ENCODE measurements at places on chromosomes 12 and 14.

- DNase-seq: no peak
These were observed 87.2 kb downstream of the DAAM1 start for GRCh38 chr14:59275668-59276067.

GRCh38 chr12:95789126-95790032, 1.2 kb downstream of the NTN4 start:
- no peak for DNase-seq

DNA sequence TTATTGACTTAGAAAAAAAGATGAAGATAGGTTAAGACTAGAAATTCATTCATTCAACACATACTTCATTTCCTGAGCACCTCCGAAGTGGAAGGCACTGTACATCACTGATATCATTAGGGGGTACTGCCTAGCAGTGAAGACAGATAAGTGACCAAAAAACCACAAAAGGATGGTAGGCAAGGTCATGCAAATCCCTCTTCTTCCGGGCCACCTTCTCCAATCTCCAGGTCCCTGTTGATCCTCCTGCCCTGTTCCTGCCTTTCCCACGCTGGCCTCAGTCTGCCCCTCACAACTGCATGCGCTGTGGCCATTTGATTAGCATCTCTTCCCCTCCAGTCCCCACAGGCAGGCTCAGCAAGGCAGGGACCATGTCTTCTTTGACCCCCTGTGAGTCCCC, 60.8 kb downstream of the SETD3 start:
- no peak for DNase-seq

- no peak for DNase-seq
These were observed 406.5 kb upstream of the RGS6 start for GRCh38 chr14:71525663-71526221.

DNA sequence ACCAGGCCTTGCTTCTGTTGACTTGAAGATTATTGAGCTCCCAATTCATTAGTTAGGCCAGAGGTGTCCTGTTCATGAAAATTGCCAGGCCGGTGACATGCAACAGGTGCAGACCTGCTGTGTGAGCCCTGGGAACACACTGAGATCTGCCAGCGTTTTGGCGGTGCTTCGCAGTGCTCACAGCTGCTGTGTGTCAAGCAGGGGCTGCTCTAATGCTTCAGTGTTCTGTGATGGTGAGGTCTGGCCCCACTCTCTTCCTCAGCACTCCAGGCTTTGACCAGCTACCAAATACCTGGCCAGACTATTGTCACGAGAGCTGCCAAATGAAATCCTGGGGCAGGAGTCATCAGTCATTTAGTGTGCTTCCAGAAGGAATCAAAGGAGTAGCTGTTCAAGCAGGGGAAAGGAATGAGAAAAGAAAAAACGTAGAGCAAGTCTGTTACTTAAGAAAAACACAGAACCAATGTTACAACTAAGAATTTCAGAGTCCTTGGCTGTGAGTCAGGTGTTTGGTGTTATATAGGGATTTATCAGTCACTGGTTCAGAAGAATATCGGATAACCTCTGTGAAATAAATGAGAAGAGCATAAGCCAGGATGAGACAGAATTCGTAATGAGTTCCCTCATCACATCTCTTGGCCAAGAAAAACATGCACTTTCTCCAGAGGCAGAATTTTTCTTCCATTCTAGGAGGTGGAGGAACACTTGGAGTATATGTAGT, 150.8 kb downstream of the FBXL14 start:
- DNase-seq: no peak

GRCh38 chr12:52871291-52872039, 22.7 kb upstream of the KRT78 start:
- no peak for DNase-seq

- no peak for DNase-seq
These were observed 138.7 kb downstream of the TTC7B start for GRCh38 chr14:90677484-90678050.

GRCh38 chr12:116642106-116642505, 82.9 kb downstream of the MAP1LC3B2 start:
- no peak for DNase-seq

DNA sequence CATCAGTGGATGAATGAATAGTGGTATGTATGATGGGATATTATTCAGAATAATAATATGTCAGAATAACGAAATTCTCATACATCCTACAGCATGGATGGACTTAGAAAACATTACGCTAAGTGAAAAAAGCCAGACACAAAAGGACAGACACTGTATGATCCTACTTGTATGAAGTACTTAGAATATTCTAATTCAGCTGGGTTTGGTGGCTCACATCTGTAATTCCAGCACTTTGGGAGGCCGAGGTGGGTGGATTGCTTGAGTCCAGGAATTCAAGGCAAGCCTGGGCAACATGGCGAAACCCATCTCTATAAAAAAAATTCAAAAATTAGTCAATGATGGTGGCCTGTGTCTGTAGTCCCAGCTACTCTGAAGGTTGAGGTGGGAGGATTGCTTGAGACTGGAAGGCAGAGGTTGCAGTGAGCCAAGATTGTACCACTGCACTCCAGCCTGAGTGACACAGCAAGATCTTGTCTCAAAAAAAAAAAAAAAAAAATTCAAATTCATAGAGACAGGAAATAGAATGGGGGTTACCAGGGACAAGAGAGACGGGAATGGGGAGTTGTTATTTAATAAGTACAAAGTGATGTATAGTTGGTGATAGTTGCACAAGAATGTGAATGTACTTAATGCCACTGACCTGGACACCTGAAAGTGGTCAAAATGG, 132.3 kb downstream of the CHST11 start:
- no peak for DNase-seq

- DNase-seq: no peak
These were observed 29.3 kb upstream of the CPNE8 start for GRCh38 chr12:38934686-38935085.

DNA sequence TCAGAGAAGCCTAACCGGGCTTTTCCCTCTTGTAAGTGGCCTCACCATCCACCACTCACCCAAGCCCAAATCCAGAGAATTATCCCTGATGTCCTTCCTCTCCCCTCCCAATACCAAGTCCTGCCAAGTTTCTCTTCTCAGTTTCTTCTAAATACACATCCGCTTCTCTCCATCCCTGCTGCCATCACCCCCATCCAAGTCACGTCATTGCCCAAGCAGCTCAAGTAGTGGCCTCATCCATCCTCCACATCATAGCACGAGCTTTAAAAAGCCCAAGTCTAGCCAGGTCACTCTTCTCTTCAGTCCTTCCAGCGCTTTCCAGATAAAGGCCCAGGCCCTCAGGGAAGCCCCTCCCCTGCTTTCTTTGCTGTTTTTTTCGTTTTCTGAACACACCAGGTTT, 25.4 kb downstream of the IL31 start:
- DNase-seq: no peak

- DNase-seq: no peak
These were observed 274.2 kb downstream of the TTC6 start for GRCh38 chr14:37869633-37870032.

DNA sequence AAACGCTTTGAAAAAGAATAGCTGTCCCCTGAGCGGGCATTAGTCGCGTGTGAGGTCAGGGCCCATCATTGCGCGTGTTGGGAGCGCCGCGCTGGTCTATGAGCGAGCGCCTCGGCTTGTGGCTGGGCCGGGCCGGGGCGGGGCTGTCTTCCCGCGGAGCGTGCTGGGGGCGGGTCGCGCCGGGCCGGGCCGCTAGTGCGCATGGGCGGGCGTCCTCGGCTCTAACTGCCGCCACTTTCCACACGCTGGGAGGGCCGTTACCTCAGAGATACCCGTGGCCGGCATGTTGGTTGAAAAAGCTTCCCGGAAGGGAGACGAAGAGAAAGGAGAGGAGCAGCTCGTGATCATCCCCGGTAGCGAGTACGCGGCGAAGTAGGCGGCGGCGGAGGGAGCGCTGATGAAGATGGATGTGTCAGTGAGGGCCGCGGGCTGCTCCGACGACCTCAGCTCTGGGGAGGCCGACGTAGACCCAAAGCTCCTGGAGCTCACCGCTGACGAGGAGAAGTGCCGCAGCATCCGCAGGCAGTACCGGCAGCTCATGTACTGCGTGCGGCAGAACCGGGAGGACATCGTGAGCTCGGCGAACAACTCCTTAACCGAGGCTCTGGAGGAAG, at the start of gene EID3:
TSS of gene EID3 (plus strand) at position 202 of the 614 bp plus-strand sequence. CDS start at position 398, 196 bp downstream.
- DNase-seq: no peak

- DNase-seq: no peak
These were observed 24.1 kb upstream of the ATP2A2 start for GRCh38 chr12:110256780-110257431.

- DNase-seq: no peak
These were observed 1317.4 kb upstream of the TMEM132C start for GRCh38 chr12:126949558-126949957.

- DNase-seq: no peak
These were observed 93.6 kb downstream of the STAB2 start for GRCh38 chr12:103680591-103681141.

DNA sequence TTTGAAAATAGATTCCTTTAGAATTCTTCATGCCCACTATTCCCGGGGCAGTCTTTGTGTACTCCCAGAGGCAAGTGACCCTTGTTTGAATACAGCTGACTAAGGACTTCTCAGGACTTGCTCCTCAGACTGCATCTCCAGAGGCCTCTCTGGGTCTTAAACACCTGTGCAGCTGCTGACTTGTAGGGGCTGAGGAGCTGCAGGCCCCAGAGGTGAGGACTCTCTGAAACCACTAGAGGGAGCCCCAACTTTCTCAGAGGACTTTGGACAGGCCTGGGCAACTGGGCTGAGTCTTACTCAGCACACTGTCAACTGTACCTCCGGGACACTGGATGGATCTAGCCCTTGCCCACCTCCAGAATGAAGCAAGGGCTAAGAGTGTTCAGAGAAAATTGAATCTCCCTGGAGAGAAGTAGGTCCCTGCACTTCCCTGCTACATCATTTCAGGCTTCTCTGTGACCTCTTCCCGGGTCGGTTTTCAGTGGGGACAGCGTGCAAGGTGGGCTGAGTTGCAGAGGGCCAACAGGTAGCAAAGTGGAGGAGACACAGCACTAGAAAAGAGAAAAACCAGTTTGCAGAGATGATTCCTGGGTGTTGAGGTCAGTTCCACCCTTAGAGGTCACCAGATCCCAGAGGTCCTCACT, 164.6 kb downstream of the TMEM117 start:
- DNase-seq: peak; percentile 56

DNA sequence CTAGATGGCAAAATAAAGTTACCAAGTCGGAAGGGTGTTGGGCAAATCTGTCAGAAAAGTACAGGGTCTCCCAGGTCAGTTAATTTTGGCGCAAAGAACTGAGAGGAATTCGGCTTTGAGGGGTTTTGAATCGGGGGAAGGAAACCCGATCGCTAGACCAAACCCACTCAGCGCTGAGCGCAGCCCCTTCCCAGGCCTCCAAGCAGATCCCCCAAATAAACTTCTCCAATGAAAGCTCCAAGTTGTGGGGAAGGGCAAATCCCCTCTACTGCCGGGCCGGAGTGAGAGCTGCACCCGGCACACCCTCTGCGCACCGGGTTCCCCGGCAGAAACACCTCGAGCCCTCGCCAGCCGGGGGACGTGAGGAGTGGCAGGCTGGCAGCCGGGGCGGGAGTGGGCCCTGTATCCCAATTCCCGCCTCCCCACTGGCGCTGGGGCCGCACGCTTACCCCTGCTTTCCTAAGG, 441 bp downstream of the E2F7 start:
- no peak for DNase-seq

GRCh38 chr14:48563489-48563888, 888.1 kb upstream of the MDGA2 start:
- no peak for DNase-seq

DNA sequence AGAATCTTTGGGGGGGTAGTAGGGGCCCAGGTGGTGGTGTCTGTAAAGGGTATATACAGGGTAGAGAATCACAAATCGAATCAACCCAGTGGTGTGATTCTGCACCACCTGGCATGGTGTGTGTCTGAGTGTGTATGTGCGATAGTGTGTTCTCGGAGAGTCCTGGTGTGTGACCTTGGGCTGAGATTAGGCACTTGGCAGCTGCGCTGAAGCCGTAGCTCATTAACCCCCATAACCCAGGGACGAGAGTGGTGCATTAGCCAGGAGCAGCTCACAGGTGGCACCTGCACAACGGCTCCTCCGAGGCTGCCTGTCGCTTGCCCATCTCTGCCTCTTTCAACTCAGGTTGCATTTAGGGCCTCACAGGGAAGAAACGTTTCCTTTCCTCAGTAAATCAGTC, 15.6 kb upstream of the TESC start:
- DNase-seq: no peak

DNA sequence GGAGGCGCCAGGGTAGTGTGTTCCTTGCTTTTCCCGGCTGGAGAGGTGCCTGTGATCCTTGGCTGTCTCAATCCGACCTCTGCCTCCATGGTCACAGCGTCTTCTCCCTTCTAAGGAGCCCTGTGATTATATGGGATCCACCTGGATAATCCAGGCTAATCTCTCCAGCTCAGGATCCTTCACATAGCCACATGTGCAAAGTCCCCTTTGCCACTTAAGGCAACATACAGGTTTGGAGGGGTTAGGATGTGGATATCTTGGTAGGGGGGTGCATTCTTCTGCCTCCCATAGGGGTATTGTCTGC, 1.2 kb upstream of the HVCN1 start:
- no peak for DNase-seq

- DNase-seq: peak; percentile 25
These were observed 6.0 kb upstream of the MANSC4 start for GRCh38 chr12:27785882-27786570.

DNA sequence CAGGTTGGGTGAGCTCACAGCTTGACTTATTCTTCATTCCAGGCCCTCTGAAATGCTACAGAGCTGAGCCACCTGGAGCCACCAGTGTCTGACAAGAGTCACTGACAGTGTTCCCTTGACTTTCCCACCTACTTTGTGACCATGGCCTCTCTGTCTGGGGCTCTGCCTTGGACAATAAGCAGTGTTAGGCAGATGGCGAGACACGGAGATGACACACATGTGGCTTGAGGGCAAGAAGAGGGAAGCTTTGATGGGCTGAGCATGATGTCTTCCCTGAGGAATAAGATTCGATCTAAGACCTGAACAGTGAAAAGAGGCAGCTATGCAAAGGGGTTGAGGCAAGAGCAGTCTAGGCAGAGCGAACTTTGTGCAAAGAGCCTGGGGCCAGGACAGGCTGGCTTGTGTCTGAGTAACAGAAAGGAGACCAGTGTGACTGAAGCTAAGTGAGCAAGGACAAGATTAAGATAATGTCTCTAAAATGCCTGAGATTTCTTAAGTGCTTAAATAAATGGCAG, 105.5 kb downstream of the NUAK1 start:
- no peak for DNase-seq

- no peak for DNase-seq
These were observed 88.5 kb upstream of the RIN3 start for GRCh38 chr14:92425101-92425500.

GRCh38 chr12:115966376-115966775, 311.1 kb downstream of the MED13L start:
- DNase-seq: no peak

GRCh38 chr14:65396082-65396910, 16.2 kb upstream of the FUT8 start:
- DNase-seq: no peak

DNA sequence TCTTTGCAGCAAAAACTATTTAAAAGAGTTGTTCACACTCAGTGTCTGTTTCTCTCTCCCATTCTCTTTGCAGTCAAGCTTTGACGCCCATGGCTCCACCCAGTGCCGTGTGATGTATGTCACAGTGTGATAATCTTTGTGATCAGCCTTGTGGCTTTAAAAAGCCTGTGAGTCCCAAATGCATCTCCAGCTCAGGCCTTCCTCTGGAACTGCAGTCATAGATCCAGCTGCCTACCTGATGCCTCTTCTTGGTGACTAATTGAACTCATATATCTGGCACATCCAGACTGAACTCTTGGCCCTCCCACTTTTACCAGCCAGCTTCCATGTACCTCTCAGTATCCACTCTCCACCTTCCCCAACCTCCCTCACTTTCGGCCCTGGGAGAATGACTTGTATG, 182.8 kb upstream of the ARHGAP5 start:
- DNase-seq: no peak

GRCh38 chr14:73027546-73027945, 640 bp upstream of the ZFYVE1 start:
- no peak for DNase-seq
